CD4-positive, alpha-beta T cell treated with Interleukin-15 for 4 hours (primary cell): ENCODE measurements at places on chromosomes 7 and 10.

- DNase-seq: no peak
These were observed 2.7 kb downstream of the HTR7 start for GRCh38 chr10:90855126-90855525.

DNA sequence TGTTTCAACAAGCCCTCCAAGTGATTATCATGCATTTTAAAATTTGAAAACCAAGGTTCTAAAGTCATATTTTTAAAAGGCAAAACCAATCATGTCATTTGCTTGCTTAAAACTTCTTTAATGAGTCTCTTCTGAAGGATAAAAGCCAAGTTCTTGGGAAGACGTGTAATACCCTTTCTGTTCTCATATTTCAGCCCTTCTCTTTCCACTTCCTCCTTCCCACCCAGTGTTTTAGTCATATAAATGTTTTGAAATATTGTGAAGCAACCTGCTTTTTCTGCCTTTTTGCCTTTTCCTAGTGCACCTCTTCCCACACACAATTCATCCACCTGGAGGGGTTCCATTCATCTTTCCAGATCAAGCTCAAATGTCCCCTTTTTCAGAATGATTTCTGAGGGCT lies 211.1 kb upstream of the LRRTM3 start:
- no peak for DNase-seq

DNA sequence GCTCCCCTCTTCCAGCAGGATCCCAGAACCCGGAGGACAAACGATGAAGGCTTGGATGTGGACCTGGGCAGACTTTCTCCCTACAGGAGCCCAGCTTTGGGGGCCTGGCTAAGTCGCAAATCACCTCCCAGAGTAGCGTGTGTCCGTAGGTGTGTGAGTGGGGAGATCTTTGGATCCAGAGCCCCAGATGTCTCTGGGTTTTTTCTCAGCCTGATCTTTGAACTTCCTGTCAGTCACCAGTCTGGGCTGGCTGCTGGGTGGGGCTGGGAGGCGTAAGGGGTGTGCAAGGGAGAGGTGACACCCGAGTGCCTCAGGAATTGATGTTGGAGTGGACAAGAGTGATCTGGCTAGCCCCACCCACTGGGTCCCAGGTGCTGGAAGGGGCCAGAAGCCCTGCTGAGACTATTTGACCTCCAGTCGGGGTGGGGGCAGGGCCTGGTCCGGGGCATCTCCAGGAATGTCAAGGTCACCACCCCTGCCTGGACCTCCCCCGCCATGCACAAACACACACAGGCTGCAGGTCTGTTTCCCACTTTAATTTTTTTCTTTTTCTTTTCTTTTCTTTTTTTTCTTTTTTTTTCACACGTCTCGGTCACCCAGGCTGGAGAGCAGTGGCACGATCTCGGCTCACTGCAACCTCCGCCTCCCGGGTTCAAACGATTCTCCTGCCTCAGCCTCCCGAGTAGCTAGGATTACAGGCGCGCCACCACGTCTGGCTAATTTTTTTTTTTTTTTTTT lies at the start of gene MOGAT3:
Gene MOGAT3, minus strand, starts transcription at position 175 of the 738 bp plus-strand sequence. CDS start 182 bp downstream, outside the sequence.
- DNase-seq: no peak

DNA sequence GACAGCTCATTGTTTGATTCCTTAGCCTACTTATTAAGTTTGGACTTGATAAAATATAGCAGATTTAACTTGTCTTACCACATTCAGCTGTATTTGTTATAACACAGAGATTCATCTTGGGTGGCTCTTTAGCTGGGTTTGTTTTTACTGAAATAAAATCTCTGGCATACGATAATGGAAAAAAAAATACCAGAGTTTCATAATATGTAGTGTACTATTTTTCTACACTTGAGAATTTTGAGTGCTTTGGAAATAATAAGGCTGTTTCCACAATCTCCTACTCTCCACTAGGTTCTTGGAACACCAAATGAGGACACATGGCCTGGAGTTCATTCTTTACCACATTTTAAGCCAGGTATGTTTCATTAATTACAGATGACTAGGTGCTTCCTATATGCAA lies 218.6 kb upstream of the FZD1 start:
- DNase-seq: no peak

- DNase-seq: no peak
These were observed 39.1 kb downstream of the CDK6 start for GRCh38 chr7:92797284-92797683.

- no peak for DNase-seq
These were observed 642.1 kb downstream of the PARD3 start for GRCh38 chr10:34172936-34173533.

DNA sequence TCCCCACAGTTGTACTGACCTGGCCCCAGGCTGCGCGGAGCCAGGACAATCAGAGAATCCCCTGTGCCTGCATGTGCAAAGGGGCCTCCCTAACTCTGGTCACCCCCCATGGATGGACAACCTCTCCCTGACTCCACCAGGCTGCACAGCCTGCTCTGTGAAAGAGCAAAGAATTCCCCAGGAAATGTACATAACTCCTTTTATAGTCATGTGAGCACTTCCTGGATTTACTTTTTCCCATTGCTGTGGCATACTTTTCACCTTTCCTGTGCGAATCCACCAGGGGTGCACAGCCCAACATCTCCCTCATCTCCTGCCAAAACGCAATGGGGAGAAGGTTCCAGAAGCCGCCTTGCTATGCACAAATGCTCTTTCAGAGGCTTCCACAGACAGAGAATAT lies 27.9 kb downstream of the FGFR2 start:
- DNase-seq: no peak

GRCh38 chr10:11270135-11270857 lies 252.6 kb downstream of the CELF2 start:
- peak; percentile 70 for DNase-seq

DNA sequence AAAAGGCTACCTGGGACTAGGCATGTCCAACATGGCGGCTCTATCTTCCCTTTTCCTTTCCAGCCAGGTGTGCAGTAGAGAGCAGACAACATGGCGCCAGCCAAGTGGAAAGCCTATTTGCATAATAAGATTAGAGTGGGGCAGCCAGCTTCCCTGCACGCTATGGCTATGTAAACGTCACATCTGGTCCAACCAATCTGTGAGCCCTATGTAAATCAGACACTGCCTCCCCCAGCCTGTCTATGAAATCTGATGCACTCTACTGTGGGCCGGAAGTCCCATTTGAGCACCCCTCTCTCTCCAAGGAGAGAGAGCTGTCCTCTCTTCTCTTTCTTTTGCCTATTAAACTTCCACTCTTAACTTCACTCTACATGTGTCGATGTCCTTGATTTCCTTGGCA lies 984.9 kb upstream of the AUTS2 start:
- no peak for DNase-seq
